HuH-7 (cell line): ENCODE measurements at places on chromosomes 6 and 20.

GRCh38 chr6:37392821-37393220 lies 39.0 kb downstream of the RNF8 start:
- DNase-seq = no peak

DNA sequence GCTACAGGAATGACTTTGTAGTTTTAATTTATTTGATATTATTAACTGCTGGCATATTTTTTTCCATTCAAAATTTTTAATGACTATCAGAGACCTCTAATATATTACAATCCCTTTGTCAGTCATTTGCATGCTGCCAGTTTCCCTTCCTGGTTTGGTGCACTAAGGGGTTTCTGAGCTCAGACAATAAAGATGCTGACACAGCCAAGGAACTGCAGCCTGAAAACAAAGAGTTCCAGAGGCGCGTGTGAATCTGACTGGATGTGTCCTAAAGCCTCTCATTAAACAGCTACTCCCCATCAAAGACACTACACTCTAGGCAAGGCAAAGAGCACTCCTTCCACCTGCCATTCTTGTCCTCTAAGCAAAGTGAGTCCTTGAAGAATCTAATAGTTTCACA lies 116.8 kb upstream of the DST start:
- no peak for DNase-seq

- DNase-seq = no peak
Measured at GRCh38 chr6:17485181-17485580, 91.8 kb downstream of the CAP2 start.

DNA sequence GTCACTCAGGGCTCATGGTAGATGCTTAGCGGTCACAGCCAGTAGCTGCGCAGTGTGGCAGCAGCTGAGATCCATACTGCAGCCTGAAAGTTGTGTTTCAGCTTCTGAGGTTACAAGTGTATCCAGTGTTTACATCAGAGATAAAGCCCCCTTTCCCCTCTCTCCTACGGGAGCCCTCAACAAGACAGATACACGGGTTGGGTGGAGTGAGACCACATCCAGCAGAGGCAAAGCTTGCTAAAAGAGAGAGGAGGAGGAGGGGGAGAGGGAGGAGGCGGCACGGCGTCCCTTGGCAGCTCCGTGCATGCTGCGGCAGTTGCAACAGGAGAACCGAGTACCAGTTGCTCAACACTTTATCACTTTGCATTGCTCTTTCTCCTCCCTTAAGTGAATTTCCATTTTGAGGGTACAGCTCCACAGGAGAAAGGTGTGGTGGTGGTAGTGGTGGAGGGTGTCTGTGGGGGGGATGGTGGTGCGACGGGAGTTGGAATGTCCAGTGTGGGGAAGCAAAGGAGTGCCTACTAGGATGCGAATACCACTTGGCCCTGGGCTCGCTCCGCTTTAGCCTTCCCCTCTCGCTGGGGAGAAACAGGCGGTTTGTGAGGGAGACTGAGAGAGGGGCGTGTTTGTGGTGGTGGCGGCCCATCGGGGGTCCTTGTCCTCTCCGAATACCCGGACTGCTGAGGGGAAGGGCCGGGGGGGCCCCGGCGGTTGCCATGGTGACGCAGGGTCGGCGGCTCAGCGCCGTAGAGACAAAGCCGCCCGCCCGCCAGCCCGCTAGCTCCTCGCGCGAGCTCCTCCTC lies 405 bp upstream of the RNF182 start:
- peak; percentile 26 for DNase-seq

DNA sequence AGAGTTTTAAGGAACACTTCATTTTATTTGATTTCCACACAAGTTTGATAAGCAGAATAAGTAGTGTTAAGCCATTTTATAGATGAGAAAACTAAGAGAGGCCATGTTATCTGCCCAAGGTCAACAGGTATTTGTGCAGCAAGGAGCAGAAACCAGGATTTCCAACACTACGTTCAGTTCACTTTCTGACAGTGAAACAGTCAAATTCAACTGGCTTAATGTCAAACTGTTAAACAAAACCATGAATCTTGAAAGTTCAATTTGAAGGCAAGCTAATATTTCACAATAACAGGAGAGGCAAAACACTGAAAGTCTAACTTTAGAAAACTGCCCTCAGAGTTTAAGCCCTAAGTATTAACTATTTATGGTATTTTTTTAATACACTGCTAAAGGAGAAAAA lies 32.6 kb downstream of the DTNBP1 start:
- no peak for DNase-seq

DNA sequence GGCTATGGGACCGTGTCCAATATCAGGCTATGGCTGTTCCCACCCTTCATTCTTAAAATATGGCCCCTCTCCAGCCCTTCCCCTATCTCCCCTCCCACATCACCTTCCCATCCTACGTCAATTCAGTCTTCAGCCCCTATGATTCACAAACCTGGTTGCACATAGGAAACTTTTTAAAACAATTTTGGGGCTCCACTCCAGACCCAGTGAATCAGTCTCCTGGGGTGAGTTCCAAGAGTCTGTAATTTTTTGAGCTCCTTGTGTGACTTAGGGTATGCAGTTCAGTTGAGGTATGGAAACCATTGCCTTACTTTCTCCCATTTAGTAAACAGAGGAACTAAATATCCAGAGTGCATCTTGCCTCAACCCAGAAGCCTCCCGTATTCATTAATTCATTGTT lies 5.5 kb downstream of the HNF4A start:
- DNase-seq = no peak

DNA sequence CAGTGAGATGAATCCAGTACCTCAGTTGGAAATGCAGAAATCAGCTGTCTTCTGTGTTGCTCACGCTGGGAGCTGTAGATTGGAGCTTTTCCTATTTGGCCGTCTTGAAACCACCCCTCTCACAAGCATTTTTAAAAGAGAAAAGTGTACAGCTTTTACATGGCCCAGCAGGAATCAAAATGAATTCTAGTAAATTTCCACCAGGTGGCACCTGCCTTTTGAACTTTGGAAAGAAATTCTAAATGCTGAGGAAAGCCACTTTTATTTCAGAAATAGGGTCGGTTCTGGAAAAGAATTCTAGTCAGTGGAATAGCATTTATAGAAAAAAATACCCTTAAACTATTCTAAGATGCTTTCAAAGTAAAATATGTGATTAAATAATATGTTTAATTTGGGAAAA lies 647.8 kb downstream of the CD109 start:
- peak; percentile 3 for DNase-seq

DNA sequence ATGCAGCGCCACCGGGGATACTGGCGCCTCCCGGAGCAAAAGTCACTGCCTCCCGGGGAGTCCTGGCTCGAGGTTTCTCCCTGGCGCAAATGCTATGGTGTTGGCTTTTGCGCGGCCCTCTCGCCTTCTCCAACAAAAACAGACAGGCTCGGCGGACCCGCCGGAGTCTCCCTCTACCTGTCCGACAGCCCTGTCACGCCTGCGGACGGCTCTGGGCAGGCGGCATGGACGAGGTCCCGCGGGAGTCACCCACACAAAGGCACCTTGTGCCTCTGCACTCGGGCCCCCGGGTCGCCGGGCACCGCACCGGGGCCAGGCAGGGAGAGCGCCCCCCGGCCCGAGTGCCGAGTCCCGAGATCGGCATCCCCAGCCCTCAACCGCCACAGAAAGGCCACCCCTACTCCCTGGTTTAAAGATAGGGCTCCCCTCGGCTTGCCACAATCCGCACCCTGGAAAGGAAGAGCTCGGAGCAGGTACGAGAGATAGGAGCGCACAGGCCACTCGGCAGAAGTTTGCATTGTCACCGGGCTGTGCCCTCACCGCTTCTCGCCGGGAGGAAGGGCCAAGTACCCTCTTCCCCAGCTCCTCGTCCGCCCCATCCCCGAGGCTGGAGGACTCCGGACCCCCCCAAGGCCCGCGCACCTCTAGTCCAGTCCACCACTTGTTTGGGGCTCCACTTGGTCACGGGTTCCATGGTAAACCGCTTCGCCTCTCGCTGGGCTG lies 903 bp downstream of the CNKSR3 start:
- peak; percentile 29 for DNase-seq

DNA sequence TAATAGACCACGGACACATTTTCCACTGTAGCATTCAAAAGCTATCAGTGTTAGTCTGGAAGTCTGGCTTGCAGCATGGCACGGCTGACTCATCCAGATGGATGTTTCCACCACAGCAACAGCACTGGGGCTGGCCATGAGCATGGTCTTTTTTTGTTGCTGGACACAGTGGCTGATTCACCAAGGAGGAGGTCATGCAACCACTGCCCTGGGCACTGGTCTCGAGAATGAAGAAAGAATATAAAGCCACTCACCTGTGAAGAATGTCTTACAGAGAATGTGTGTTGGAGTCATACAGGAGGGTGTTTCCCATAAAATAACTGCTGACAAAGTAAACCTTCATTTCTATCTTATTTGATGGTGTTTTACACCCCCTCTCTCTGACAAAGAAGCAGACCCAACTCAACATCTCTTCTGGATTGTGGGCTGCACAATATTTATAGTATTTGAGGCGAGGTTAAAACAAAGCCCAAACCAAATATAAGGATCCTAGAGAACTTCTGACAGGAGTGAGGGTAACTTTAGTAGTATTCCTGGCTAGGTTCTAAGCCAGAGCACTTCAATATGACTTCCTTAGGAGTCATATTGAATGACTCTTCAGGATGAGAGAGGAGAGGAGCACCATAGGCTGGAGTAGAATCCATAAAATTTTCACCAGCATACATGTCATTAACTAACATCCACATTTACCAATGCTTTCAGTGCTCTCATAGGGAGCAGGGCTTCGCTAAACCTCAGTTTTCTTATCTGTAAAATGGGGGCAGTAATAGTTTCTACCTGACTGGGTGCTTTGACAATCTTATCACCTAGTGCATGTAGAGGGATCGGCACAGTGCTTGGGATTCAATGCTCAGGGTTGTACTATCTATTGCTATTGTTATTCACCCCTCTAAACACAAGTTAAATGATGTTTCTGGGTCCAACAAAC lies 121.4 kb downstream of the KIF13A start:
- DNase-seq = no peak

DNA sequence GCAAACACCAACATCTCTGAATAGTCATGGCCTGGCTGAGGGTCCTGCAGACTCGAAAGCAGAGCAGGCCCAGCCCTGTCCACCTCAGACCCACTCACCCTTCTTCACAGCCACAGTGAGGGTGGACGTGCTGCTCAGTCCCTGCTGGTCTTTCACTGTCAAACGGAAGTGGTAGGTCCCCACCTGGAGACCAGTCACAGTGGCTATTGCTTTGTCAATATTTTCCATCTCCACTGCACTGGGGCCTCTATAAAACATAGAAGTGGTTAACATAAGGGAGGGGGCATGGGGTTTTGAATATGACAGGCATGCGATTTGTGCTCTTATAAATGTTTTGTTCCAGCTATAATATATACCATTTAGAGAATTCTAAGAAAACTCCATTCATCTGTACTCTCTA lies 73.9 kb downstream of the ALDH5A1 start:
- no peak for DNase-seq
